ENCODE measurements at places on chromosomes 6 and 20. TPM values are rescaled to one million over a fixed set of nuclear protein-coding genes. Genes with fewer than 3 reads are reported as not detected.

- DNase-seq, result no peak
Observed at GRCh38 chr20:2332711-2333110, 36.9 kb downstream of the TGM3 start.

DNA sequence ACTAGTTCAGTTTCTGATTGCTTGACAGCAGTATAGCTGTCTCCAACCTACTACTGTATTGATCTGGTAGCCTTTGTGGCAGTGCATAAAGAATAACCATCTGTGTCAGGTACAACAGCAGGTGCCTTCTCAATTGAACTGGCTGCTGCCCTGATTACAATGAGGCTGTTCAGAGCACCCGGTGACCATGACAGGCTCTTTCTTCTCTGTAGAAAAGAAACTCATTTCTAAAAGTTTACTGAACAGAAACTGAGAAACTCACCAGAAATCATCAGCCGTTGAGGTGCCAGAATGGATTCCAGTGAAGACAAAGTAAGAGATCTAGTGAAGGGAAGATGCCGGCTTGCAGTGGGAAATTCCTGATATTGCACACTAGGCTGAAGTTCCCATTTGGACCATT is 954.4 kb downstream of the PHF3 start:
- no peak for DNase-seq

SLC22A7 gene
- total RNA-seq, result 0.37 TPM

SLC25A27 gene
- total RNA-seq, result 8.4 TPM

HDGFL1 gene
- not detected for total RNA-seq

LY6G6F gene
- total RNA-seq, result not detected
